ENCODE measurements at places on chromosomes 4 and X.

GRCh38 chr4:1695913-1696312 lies 11.8 kb upstream of the FAM53A start:
- DNase-seq: no peak

DNA sequence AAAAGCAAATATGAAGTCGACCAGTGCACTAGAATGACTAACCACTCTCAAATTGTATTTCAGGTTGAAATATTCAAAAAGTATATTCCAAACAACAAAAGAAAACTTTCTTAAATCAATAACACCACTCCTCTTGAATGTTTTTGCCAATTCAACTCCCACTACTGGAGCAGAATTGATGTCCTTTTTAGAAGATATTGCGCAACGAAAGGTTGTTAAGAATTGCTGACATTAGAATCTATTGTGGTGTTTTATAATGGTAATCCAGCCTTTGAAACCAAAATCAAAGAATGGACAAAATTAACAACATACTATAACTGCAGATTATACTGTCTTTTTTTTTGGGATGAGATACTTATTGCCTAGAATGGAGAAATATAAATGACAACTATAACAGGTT lies 331.3 kb downstream of the GRXCR1 start:
- no peak for DNase-seq

GRCh38 chr4:80094191-80094590 lies 21.2 kb upstream of the ANTXR2 start:
- no peak for DNase-seq

GRCh38 chr4:53693909-53694308 lies 102.6 kb upstream of the LNX1 start:
- no peak for DNase-seq

GRCh38 chr4:130922955-130923354 lies 1827.0 kb downstream of the C4orf33 start:
- DNase-seq: no peak

GRCh38 chr4:105598052-105598451 lies 45.6 kb downstream of the ARHGEF38 start:
- DNase-seq: no peak

DNA sequence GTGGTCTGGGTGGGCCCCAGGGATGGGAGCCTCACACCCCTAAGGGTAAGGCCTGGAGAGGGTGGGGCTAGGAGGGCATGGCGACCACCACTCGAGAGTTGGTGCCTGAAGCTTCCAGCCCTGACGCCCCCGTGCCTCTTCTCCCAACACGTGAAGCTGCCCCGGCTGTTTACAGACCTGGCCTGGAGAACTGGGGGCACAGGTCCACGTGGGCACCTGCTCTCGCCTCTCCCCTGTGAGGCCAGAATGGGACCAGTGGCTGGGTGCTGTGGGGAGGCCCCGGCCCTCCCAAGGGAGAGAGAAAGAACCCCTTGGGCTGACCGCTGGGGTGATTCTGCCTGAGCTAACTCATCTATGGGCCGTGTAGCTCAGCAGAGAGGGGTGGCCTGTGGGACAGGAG lies 15.5 kb downstream of the NAT8L start:
- DNase-seq: no peak

DNA sequence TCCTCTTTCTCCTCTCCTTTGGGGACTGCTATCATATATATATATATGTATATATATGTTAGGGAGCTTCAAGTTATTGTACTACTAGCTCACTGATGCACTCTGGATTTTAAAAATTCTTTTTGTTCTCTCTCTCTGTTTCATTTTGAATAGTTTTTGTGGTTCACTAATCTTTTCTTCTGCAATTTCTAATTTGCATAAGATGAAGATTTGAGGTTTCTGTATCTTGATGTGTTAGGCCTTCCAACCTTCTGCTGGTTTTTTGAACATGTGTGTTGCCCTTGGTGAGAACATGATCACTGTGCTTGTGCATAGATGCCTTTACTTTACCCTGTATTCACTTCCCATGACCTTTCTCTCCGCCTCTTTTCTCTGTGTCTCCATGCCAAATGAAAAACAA lies 7.8 kb upstream of the ZNF718 start:
- no peak for DNase-seq

DNA sequence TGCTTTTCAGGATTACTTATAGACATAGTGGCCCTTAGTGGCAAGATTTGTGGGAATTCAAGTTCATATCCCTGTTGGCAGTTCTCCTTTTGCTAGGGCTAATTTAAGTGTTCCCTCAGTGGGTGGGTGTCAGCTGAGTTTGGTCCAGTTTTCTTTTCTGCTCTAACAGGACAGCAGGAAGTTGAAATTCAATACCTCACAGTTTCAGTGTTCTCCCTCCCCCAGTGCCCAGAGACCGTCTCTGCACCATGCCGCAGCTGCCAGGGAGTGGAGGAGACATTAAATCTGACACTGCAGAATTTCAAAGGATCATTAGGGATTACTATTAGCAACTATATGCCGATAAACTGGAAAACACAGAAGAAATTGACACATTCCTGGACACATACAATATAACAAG lies 50.7 kb downstream of the UBE2NL start:
- DNase-seq: no peak

DNA sequence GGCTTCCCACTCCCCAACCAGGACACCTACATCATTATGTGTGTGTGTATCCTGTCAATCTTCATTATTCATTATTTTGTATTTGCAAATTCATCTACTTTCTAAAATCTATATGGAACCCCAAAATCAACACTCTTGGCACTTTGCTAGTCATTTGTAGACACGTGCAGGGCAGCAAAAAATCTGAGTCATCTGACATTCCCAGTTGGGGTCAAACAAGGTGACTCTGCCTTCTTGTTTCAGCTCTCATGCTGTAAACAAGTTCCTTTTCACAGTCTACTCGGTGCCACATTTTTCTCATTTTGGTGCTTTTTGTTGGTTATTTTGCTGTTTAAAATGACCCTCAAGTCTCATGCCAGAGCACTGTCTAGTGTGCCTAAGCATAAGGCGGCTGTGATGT lies 5.9 kb downstream of the MRFAP1L1 start:
- DNase-seq: peak; percentile 57

DNA sequence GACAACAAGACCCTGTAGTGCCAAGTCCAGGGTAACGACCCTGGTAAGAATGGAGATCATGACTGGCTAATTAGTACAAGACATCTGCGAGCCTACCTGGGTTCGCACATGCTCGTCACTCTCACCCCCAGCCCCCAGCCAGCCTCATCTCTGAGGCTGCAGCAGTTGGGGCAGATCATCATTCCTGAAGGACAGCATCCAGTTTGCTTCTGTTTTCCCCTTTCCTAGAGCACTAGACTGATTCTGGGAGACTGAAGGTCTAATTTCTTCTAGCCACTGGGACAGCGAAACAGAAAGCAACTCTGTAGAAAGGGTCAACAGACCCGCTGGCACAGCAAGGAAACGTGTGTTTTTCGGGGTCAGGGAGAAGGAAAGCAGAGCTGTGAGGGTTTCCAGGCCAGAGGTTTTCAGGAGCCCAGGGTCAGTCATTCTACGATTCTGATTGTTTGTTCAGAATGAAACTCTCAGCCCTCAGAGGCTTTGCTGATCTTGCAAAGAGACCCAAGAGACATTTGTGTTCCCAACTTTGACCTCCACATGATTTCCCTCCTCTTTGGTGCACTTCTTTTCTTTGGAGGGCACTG lies 343.1 kb upstream of the NOCT start:
- DNase-seq: no peak

- DNase-seq: no peak
Observed at GRCh38 chr4:69649629-69650028, 3.4 kb downstream of the UGT2A1 start.

DNA sequence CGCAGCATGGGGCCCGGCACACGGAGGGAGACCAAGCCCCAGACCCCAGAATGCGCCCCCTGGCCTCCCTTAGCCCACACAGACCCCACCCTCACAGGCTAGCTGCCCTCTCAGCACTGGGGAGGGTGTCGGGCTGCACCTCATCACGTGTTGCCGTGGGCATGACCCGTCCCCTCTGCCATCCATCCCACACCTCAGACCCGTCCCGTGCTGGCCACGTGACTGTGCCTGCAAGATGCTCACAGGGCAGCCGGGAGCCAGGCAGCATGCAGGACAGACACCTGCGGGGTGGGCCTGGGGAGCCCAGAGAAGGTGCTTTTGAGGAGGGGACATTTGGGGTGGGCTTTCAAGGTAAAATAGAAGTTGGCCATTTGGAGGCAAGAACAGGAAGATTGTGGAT lies 4.8 kb downstream of the MSANTD1 start:
- DNase-seq: no peak

DNA sequence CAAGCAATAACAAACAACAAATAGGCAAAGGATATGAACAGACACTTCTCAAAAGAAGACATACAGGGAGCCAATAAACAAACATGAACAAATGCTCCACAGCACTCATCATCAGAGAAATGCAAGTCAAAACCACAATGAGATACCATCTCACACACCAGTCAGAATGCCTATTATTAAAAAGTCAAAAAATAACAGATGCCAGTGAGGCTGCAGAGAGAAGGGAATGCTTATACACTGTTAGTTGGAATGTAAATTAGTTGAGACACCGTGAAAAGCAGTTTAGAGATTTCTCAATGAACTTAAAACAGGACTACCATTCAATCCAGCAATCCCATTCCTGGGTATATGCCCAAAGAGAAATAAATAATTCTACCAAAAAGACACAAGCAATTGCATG lies 129.8 kb upstream of the MAGEB2 start:
- no peak for DNase-seq

GRCh38 chrX:24659106-24659505 lies 12.0 kb upstream of the PCYT1B start:
- no peak for DNase-seq

- DNase-seq: peak; percentile 59
Observed at GRCh38 chrX:119734897-119735339, 23.5 kb upstream of the SOWAHD start.

- no peak for DNase-seq
Observed at GRCh38 chrX:78357342-78358055, 30.1 kb upstream of the CYSLTR1 start.

GRCh38 chrX:107683124-107683895 lies 55.0 kb downstream of the PRPS1 start:
- no peak for DNase-seq

- no peak for DNase-seq
Observed at GRCh38 chr4:8601086-8601485, 8.5 kb downstream of the CPZ start.

- peak; percentile 45 for DNase-seq
Observed at GRCh38 chr4:102500352-102500695, 835 bp upstream of the NFKB1 start.

DNA sequence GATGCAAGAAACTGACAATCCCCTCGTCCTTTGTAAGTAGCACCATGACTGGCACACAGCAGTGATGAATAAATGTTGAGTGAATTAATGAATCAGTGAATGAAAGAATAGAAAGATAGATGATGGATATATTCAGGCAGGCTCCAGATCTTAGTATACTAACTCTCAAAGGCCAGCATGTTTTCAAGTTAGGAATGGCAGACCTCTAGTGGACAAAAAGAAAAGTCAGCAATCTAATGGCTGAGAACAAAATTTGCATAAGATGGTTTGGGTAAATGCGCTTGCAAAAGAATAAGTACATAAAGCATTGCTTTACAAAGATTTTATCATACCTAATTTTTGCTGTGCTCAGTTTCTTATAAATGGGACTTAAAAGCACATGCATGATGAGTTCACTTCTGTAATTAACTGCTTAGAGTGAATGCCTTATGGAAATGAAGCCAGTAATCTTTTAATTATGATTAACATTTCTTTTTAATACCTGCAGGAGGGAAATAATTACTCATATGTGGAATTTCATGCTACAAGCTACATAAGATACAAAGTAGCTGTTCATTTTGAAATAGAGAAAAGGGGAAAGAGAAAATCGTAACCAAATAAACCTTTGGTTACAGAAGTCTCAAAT lies 126.9 kb upstream of the GPRIN3 start:
- DNase-seq: peak; percentile 77

DNA sequence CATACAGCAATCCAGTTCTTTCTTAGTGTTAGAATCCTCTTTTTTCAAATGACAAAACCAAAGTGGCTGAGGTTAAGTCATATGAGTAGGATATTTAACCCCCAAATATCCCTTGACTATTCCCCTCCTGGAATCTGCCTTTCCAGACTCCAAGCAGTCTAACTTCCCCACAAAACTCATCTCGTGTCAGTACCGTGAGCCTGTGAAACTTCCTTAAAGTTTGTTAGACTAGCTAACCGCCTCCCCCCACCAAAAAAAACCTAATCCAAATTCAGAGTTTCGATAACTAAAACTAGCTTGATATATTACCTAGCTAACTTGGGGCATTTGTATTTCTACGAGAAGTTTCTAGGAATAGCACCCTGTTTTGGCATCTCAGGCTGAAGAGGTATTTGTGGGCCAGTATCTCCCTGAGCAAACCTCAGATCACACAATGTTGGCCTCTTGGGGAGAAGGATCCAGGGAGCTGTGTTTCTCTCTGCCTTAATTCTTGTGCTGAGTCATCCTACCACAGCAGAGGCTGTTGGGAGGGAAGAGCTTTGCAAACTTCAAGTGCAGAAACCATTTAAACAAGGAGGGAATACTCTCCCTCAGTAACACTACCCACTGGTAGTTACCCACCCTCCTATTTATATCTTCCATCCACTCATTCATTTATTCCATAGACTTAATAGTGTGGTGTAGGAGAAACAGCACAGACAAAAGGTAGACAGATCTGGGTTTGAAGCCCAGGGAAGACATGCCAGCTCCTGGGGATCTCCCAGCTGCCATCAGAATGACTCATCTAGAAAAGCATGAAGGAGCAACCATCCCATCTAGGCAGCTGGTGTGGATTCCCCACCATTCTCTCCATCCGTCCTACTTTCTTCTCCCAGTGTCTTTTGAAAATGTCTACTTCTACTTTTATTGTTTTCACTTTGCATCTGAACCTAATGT lies 39.3 kb upstream of the TXK start:
- peak; percentile 59 for DNase-seq

DNA sequence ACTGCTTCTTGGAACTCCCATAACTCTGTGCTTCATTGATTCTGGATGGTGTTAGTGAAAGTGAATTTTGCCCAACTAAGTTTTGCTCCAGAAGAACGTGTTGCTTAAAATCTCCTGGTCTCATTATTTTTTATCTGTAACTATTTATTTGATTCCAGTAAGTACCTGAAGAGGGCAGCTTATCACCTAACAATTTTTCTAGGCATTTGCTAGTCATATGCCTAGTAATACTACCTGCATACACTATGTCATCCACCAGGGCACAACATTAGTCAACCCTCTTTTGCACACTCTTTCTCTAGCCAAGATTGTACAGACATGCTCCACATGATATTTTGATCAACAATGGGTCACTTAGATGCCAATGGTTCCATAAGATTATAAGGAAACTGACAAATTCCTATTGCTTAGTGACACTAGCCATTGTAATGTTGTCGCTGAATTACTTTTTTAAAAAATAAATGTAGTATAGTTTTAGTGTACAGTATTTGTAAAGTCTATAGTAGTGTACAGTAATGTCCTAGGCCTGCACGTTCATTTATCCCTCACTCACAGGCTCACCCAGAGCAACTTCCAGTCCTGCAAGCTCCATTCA lies 499.9 kb upstream of the AADAT start:
- DNase-seq: no peak

DNA sequence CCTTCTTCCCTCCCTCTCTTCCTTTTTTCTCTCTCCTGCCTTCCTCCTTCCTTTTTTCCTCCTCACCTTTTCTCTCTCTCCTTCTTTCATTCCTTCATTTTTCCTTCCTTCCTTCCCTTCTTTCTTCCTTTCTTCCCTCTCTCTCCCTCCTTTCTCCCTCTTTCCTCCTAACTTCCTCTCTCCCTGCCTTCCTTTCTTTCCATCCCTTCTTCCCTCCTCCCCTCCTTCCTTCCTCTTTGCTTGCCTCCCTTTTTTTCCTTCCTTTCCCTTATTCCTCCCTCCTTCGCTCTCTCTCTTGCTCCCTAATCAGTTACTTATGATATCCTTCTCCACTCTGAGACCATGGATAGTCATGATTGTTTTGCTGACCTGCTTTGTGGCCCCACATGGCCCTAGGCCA lies 56.7 kb upstream of the PUDP start:
- no peak for DNase-seq

Data from suppressor macrophage treated with lipopolysaccharide for 1 hour (primary cell).